ENCODE measurements at places on chromosomes 2 and 18.

DNA sequence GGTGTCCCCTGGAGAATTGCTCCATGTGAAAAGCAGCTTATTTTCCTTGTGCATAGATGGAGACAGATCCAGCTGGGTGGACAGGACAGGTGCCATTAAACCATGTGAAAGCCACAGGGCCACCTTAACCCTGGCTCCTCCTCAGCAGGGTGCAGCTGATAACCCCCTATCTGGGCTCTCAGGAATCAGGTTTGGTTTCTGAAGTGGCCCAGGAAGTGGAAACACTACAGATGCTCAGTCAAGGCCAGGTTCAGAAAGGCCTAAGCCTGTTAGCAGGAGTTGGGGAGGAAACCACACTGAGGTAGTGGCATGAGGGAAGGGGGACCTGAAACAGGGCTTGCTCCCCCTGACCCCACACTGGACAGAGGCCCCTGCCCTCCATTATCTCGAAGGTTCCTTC, 217.0 kb downstream of the SPP2 start:
- DNase-seq = no peak

- DNase-seq = no peak
These were observed 396.0 kb downstream of the SOCS6 start for GRCh38 chr18:70684821-70685220.

DNA sequence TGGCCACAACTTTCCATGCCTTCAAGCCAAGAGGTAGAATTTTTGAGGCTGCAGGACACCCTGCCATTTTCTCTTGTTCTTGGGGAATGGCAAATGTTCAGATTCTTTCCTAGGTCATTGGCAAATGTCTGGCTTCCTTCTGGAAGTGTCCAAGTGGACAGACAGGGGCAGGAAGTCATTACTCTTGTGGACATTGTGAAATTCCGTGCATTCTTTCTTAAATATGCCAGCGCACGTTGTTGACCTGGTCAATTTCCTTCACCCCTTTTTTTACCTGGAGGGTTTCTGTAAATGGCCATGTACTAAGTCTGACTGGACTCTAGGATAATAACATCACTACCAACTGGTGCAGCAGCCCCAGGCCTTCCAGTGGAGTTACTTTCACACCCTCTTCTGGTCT, 13.9 kb downstream of the ASB18 start:
- no peak for DNase-seq

GRCh38 chr2:163664610-163665009, 71.2 kb downstream of the FIGN start:
- DNase-seq = no peak

DNA sequence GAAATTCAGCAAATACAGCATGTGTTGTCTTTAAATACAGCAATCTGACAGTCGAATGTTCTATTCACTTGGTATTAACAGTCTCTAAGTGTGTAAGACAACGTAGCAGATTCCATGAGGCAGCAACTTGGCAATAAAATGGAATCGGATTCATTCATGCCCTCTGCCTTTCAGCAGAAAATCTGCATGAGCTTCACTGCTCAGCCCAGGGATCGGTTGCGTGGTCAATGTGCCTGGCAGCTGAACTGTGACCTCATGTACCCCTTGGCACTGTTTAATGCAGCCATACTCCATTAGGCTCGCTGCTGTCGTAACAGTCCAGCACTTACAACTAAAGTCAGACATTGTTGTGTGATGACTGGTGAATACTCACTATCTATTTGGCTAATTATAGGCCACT, 17.7 kb upstream of the RGPD4 start:
- peak; percentile 34 for DNase-seq

- no peak for DNase-seq
These were observed 106.5 kb downstream of the ZNF532 start for GRCh38 chr18:58970943-58971790.

DNA sequence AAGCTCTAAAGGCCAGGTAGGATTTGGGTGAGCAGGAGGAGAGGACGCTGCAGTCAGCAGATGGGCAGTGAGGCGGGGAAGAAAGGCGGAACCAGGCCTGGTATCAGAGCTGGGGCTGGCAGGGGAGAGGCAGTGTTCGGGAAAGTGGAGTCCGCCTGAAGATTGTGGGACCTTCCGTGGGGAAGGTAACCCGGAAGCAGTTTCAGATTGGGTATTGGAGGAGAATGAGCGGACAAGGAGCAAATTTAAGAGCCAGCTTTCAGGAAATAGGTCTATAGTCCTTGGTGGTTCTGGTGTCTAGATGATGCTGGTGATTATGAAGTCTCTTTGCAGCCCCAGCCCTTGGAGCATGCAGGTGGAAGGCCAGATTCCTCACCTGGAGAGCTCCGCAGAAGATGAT, 51.0 kb downstream of the TCF7L1 start:
- DNase-seq = no peak

DNA sequence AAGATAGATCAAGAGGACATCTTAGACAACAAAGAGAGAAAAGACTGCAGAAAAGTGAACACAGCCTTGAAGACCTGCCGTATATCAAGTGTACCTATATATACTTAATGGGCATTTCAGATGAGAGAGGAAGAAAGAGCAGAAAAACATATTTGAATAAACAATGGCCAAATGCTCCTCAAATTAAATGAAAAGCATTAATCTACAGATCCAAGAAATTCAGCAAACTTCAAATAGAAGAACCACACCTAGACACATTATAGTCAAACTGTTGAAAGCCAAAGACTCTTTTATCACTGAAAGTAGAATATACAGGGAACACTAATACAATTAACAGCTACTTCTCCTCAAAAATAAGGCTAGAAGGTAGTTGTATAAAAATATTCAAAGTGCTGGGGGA, 18.7 kb upstream of the TTL start:
- DNase-seq = no peak

- no peak for DNase-seq
These were observed 118.4 kb downstream of the FAM124B start for GRCh38 chr2:224283466-224283965.

DNA sequence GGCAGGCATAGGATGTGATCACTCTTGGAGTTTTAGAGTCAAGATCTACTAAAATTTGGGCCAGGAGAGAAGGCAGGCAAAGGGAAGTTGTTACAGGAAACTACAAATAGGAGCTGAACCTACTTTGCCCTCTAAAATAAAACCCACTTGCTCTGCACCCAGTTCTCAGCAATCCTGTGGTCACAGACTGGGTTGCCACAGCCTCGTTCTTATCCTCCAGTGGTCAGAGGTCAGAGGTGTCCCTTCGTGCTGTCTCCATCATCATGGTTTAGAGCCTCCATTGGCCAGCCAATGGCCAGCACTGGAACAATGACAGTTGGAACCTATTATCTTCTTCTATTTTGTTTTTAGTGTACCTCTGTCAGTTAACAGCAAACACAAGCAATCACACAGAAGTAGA, 90.7 kb upstream of the TNP1 start:
- no peak for DNase-seq

- DNase-seq = no peak
These were observed 104.5 kb downstream of the ACAA2 start for GRCh38 chr18:49708662-49709346.

GRCh38 chr2:55431982-55432627, 12.4 kb upstream of the CCDC88A start:
- no peak for DNase-seq

- DNase-seq = no peak
These were observed 102.4 kb downstream of the COL3A1 start for GRCh38 chr2:189076572-189076971.

DNA sequence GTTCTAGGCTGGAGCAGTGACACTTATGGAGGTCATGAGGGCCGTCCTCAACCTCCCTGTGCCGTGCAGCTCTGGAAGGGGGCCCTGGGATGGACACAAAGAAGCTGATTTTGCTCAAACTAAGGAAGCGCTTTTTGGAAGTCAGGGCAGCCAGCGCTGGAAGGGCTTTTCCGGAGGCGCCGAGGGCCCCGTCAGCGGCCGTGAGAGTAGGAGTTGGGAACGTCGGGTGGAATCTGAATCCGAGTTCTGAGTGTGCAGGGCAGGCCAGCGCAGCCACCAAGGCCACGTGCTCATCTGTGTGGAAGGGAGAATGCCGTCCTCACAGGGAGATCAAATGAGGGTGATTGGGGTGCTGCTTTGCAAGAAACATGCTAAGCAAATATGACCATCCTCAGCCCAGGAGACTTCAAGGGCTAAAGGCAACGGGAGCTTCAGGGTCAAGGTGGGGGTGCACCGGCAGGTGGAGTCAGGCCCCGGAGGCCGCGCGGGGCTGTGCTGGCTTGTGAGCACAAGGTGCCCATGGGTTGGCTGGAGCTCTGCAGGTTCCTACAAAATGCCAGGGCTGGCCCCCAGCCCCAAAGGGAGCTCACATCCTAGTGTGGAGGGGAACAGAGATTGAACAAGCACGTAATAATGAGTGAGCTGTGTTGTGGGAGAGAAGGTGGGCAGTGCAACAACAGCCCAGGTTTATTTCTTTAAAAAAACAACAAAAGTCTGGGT, 70.4 kb upstream of the HPCAL1 start:
- no peak for DNase-seq

GRCh38 chr2:52431352-52431760, 1336.2 kb upstream of the CHAC2 start:
- no peak for DNase-seq

DNA sequence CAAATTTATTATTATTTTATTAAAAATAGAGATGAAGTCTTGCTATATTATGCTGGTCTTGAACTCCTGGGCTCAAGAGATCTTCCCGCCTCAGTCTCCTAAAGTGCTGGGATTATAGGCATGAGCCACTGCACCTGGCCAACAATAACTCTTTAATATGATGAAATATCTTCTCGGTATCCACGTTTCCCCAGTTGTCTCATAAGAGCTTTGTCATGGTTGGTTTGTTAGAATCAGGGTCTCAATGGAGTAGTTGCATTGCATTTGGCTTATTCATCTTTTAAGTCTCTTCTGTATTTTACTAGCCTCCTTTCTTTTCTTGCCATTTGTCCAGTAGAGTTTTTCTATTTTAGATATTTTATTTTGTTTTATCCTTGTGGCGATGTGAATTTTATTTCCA, 32.7 kb upstream of the DLX2 start:
- no peak for DNase-seq

GRCh38 chr2:48568547-48568946, 38.6 kb downstream of the STON1 start:
- DNase-seq = no peak

GRCh38 chr2:134031539-134031938, 222.3 kb upstream of the MGAT5 start:
- no peak for DNase-seq

DNA sequence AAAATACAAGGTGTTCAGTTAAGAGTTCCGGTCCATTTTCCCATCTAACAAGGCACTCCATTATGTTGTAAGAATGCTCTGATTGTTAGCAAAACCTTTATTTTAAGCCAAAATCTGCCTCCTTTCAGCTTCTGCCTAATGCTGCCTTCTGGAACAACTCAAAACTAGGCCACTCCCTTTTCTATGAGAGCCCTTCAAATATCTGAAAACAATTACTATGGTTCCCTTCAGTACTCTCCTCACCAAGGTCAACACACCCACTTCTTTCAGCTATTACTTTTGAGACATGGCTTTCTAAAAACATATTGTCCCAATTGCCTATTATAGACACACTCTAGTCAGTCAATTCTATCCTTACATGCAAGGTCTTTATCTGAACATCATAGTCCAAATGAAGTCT, 429.4 kb downstream of the ERBB4 start:
- DNase-seq = peak; percentile 13

DNA sequence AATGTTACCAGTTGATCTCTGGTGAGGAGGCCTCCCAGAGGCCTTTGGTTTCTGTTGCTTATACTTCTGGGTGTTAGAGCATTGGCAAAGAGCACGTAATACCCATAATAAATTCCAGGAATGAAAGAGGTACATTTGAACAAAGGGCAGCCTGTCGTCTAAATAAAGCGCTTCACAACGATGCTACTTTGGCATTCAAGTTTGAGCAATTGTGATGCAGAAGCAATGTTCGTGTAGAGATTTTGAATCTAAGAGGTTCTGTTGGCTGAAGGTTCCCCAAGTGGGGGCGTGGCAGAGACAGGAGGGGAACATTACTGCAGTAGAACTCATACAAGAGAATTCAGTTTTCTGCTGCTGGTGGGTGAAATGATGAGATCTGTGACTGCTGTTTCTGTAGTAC, 27.8 kb downstream of the ZNF532 start:
- no peak for DNase-seq

GRCh38 chr2:3214806-3215404, 162.7 kb downstream of the EIPR1 start:
- no peak for DNase-seq

- DNase-seq = no peak
These were observed 9.0 kb downstream of the ZNF516 start for GRCh38 chr18:76486038-76486437.

GRCh38 chr2:55168221-55169154, 63.6 kb downstream of the CLHC1 start:
- DNase-seq = peak; percentile 42

DNA sequence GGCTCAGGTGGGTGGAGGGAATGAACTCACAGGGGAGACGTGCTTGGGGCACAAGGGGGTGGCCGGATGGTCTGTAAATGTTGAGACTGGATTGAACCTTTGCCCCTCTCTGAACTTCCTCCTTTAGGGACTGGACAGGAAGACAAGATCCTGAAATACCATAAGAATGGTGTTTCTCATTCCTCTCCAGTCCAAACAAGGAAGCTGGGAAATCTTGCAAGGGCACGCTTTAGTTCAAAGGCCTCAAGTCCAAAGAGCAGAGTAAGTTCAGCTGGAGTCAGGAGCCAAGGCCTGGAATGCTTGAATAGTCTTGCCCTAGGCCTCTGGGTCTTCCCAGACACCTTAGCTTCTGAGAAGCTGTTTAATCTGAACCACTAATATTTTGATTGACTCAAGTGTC, 52.4 kb upstream of the SIX3 start:
- DNase-seq = no peak
